ENCODE measurements at places on chromosomes 4 and X.

- DNase-seq: no peak
Observed at GRCh38 chr4:131366714-131367113, 1782.4 kb upstream of the PCDH10 start.

- no peak for DNase-seq
Observed at GRCh38 chr4:41215969-41216293, 1.6 kb upstream of the APBB2 start.

- DNase-seq: no peak
Observed at GRCh38 chr4:17092736-17093437, 194.4 kb upstream of the LDB2 start.

DNA sequence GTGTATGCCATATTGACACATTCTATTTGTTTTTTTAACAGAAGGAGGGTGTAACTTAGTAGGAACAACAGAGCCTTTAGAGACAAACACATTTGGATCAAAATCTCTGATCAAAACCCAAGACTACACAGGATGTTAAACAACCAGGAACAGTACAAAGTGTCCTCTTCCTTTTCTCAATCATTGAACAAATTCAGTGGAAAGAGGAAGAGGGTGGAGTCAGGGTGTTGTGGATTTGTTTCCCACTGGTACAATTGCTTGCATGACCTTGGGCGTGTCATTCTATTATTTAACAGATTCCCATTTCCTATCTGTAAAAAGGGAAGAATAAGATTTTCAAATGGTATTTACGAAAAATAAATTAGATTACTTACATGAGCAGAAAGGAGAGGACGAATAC, 1162.8 kb upstream of the PRKX start:
- no peak for DNase-seq

GRCh38 chr4:36676139-36677050, 395.0 kb downstream of the DTHD1 start:
- DNase-seq: no peak

DNA sequence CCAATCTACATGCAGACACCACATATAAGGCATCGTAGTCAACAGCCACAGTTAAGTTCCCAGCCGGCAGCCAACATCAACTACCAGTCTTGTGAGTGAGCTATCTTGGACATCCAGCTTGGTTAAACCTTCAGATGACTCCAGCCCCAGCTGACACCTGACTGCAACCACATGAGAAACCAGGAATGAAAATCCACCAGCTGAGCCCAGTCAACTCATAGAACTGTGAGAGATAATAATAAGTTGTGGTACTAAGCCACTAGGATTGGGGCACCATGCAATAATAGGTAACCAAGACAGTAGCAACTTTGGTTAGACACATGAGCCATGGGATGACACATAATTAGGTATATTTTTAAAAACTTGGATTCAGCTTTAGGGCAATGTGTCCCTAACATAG, 188.1 kb upstream of the BCOR start:
- DNase-seq: no peak

All from right renal cortex interstitium (tissue), 3 donors.